SK-N-MC (cell line): ENCODE measurements at places on chromosomes 1 and 21.
A peak's percentile ranks its signal among the peaks of the same experiment; 100 is the strongest.

- no peak for DNase-seq
Measured at GRCh38 chr1:160117709-160118183, 2.2 kb downstream of the ATP1A2 start.

DNA sequence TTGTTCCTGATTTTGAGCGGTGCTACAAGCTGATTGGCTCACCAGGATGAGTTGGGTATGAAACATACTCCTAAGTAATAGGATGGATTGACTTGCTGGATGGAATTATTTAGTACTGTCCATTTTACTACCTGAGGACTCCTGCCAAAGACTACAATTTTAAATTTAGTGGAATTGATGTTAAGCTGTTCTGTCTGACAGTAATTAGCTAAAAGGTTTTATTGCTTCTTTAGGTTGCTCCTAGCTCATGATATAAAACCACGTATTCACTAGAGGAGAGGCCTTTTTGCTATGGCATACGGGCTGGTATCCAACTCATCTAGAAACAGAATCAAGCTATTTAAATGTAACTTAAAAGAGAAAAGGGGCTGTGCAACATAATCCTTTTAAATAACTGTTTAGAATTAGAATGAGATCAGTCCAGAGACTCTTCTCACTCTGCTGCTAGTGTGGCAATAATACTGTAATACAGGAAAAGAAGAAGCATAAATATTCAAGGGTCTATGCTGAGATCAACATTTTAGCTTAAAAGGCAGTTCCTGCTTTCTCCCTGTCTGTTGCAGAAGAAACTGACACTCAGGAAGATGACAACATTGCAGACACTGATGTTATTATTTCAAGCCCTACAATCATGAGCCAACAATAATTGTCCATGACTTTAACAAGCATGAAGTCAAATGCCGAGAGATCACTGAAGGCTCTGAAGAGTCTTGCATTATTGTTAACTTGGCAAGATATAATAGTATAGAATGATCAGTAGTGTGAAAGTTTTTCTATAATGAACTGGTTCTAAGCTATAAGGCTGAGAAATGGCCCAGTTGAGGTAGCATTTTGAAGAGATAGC lies 258.7 kb upstream of the ADGRL4 start:
- peak; percentile 69 for DNase-seq

DNA sequence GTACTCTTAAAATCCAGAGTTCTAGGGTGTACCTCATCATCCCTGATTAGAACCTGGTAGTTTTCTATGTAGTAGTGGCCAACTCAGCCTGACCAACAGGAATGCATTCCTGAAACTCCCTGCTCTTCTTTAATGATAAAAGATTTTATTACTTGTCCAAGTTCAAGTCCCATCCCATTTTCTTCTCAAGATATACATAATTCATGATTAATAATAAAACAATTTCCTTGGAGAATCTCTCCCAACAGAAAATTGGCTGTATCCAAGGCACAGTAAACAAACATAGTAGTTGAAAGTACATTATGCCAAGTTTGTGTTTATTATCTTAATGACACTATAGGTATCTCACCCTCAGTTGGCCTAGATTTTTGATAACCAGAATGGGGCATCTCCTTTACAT lies 714.1 kb upstream of the ADAMTS5 start:
- DNase-seq, result no peak

DNA sequence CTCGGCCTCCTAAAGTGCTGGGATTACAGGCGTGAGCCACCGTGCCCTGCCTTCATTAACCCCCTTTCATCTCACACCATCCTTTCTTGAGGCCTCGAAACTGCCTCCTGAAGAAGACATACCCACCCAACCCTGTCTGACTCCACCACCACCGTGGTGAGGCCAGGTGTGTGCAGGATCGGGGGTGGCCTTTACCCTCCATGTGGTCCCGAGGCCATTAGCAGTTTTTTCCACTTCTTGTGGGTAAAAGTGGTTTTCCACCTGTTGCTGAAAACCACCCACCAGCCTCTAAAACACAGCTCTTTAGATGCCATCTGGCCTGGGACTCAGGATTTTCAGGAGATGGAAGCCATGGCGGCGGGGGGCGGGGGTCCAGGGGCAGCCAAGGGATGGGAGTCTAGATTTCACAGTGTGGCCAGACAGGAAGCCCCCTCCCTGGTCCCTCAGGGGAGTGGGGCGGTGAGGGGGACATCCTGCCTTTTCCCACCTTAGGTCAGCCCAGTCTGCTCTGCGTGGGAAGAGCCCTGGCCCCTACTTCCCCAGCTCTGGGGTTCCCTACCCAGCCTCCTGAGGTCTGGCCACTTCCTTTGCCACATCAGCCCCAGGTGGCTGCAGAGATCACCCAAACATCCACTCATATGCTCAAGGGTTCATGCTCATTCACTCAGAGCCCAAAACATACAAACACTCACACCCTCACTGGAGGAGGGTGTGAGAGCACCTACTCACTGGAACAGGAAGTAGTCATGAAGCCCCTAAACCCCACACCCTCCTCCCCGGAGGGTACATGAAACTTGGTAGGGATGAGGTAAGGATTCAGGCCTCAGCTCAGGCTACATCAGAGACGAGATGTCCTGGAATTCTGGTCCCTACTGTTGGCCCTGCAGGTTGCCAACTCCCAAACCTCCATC lies 2.3 kb downstream of the FGR start:
- no peak for DNase-seq

- no peak for DNase-seq
Measured at GRCh38 chr1:55259911-55260609, 44.9 kb upstream of the USP24 start.

DNA sequence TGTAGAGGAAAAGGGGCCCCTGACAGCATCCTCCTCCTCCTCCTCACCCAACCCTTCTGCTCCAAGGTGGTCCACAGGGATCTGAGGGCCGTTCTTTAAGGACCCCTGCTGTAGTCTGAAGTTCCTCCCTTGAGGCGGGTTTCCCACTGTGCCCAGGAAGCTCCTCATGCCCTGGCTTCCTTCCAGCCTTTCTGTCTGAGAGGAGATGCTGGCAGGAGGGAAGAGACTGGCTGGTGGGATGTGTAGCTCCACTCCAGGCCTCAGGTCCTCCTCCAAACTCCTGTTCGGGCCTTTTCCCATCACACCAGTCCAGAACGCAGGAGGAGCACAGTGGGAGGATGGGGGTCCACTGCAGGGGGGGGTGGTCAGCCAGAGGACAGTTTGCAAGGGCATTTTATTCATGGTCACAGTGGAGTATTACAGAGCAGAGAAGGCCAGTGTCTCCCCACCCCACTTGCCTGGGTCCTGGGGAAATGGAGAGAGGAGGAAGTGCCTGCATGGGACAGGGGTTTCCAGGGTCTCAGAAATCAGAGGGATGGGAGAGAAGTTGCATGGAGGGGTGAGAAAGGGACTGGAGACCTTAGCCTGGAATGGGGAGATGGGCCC lies 7.8 kb downstream of the ETV3L start:
- DNase-seq, result no peak

GRCh38 chr1:189644970-189645369 lies 832.7 kb downstream of the BRINP3 start:
- DNase-seq, result peak; percentile 61
